Stimulated activated CD4-positive, alpha-beta T cell treated with anti-CD3 and anti-CD28 coated beads, Interleukin-1b, Interleukin-23, amount 100 ng/mL, for 1 hour (primary cell): ENCODE measurements at places on chromosomes 11 and 22.

DNA sequence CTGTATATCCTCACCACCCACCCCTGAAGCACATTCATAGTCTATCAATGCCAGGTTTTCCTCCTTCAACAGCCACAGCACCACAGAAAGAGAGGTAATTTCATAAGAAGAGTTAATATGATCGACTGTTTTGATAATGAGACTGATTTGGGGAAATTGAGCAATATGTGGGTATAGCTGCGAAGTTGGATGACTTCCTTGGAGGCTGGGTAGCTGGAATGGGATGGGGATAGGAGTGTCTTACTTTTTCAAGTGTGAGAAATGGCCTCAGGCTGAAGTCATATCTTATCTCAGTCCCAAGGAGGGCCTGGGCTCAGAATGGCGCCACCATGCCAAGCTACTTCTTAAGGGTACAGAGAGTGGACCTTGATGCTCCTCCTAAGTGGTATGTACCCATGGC is 187.6 kb upstream of the CCDC90B start:
- DNase-seq, result no peak

DNA sequence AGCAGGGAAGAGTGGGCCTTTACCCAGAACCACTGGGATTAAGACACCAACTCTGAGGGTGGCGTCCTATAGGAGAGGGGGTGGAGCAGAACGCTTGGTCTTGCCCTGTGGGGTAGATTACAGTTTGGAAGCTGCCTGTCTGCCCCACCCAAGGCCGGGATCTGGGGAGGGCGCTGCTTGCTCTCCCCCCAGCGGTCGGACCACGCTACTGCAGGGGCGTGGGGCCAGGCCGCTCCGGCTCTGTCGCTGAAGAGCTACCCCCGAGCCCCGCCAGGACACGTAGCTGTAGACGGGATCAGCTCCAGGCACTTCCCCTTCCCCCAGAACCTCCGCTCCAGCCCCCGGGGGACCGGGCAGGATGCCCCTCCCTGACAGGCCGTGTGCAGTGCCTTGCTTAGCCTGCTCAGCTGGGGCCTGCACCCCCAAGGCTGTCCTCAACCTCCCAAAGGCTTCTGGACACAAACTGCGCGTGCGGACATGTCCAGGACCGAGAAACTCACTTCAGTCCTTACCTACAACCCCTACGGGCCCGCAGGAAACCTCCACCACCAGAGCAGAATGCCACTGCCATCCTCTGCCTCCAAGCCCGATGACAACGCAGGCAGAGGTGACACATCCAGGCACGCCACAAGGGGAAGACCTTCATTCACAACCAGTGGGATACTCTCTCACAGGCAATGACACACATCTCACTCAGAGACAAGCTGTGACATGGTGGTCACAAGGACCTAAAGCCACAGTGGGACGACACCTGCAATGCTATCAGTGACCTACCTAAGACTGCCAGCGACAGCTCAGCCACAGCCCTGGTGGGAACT is 3.6 kb downstream of the AHNAK start:
- DNase-seq, result peak; percentile 63

DNA sequence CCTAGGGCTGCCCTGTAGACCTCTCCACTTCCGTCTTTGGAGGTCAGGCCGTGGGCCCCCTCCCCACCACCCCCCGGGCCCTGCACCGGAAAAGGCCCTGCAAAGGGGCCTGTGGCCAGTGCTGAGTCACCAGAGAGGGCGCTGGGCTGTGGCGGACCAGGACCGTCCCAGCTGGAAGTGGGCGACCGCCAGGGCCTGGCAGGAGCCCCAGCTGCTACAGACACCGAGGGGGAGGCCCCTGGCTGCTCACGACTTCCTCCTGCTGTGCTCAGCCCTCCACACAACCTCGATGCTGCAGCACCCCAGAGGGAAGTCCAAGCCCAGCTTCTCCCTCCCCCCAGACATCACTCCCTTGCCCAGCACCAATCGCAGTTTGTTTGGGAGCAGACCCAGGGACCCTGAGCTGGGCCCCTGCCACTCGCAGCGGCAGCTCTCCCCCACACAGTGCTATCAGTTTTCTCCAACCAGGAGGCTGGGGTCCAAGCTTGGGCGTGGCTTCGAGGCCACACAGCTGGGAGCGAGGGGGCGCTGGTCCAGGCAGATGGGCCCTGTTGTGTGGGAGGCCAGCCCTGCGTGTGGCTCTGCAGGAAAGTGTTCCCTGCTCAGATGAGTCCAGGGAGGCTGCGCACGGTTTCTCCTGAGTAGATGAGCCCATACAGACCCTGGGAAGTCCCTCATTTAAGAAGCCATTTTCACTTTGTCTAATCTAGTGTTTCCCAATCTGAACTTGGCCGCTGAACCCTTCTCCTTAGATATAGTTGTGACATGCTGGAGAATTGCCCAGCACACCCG is 5.6 kb upstream of the SH3BP1 start:
- no peak for DNase-seq

DNA sequence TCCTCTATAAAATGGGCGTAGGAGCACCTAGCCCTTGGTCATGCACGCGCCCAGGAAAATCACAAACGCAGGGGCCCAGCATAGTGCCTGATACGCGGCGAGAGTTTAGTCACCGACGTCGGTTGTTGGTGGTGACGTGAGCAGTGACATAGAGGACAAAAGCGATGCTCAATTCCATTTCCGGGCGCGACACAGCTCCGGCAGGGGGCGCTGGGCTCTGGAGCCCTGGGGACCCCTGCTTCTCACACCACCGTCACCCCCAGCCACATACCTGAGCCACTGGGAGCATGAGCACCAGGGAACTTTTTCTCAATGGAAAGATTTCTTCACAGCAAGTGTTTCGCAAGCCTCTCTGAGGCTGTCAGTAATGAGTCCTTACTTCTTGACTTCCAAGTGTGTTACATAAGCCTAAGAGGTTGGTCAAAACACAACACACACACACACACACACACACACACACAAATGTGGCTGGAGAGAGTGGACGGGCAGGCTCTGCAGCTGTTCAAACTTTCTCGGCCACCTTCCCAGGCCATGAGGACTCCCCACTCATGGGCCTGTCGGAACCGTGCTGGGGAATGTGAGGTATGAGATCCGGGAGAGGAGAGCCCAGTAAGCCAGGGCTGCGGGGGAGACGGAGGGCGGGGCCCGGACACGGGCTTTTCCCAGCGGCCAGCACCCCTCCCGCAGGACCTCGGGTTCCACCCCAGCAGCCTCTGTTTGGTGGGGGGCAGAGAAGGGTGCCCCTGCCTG is 36.9 kb upstream of the LINC01488 start:
- no peak for DNase-seq

DNA sequence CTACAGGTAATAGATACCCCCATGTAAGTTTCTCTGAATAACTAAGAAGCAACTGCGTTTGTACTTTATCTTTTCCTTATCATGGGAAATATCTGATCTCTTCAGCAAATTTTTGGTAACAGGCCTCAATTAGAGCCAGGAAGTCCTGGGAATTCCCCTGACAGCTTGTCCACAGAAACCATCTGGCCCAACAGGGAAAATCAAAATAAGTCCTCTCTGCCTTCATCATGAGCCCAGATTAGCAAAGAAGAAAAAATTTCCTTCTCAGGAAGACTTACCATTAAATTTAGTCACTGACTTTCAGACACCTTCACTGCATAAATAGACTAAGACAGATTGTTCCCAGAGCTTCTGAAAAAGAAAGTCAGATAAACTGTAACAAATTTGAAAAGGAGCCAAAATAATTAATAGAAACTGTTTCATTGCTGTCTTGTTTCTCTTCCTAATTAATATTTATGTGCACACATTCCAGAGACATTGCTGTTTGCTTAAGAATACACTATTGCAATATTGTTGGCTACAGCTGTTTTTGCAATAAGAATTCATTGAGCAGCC is 278.1 kb upstream of the FAT3 start:
- no peak for DNase-seq

GRCh38 chr11:115924744-115925567 is 420.7 kb upstream of the CADM1 start:
- DNase-seq, result no peak

GRCh38 chr22:44592824-44593148 is 94.8 kb upstream of the RTL6 start:
- DNase-seq, result no peak

DNA sequence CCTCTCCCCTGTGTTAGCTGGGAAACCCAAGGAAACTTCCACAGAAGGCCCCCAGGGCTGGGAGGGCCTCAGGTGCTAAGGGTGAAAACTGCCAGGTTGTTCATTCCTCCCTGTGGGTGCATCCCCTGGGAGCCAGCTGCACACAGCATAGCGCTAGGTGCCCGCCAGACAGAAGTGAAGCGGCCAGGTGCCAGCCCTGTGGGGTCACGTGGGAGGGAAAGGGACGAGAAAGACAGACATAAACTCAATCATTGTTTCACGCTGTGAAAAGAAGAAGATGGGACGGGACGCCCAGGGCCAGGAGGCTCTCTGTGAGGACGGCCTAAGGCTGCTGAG is 31.6 kb upstream of the HMOX1 start:
- no peak for DNase-seq
